ENCODE measurements at places on chromosomes 7 and 10.

DNA sequence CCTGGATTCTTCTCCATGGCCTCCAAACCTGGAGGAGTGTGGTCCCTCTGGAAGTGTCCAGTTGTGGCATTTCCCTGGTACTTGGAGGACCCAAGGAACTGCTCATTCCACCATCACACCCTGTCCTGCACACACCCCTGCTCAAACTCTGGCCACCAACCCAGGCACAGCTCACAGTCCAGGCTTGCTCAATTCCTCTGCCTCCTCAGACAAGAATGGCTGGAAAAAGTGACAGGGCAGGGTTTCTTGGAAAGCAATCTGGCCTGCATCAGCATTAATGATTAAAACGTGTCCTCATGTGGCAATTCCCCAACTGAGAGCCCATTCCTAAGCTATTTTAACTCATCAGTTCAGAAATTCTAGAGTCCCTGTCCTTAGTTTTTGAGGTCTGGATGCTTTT lies 17.2 kb upstream of the TPST1 start:
- DNase-seq = no peak

DNA sequence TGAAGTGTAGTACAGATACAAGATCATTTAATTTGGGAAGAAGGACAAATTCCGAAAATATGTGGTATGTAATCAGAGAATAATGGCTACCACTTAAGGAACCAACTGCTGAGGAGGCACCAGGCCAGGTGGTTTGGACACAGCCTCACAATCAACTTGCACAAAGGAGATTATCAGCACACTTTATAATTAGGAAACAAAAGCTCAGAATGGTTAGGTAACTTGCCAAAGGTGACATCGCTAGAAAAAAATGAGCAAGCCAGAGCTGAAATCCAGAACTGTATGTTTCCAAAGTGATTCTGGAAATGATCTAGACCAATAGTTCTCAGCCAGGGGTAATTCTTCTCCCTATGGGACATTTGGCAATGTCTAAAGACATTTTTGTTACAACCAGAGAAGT lies 36.6 kb downstream of the ERCC6 start:
- DNase-seq = no peak

DNA sequence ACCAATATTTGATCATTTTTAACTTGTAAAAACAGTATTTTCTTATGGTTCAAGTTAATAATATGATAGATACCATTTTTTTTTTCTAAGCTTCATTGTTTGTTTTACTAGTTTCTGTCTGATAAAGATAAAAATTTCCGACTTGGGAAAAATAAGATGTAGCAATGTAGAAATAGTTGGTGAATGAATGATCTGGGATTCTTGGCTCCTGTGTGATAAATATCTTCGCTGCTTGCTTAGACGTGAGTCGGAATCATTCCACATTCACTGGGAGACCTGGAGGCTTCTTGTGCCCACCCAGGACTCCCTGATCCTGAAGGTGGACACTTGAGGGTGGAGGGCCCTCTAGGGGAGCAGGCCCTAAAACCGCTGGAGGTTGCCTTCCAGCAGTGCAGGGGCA lies 47.9 kb downstream of the EXOC4 start:
- DNase-seq = no peak

DNA sequence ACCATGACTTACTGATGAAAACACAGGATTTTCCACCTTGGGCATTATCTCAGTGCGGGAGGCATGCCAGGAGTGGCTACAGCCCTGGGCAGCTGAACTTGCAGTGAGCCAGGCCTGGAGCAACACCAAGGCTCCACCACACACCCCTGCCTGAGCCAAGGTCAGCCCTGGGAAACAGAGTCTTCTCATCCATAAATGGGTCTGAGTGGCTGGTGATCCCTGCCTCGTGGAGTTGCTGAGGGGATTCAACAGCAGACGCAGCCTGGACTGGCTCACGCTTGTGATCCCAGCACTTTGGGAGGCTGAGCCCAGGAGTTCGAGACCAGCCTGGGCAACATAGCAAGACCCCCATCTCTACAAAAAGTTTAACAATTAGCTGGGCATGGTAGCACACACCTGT lies 32.2 kb downstream of the SPOCK2 start:
- no peak for DNase-seq

DNA sequence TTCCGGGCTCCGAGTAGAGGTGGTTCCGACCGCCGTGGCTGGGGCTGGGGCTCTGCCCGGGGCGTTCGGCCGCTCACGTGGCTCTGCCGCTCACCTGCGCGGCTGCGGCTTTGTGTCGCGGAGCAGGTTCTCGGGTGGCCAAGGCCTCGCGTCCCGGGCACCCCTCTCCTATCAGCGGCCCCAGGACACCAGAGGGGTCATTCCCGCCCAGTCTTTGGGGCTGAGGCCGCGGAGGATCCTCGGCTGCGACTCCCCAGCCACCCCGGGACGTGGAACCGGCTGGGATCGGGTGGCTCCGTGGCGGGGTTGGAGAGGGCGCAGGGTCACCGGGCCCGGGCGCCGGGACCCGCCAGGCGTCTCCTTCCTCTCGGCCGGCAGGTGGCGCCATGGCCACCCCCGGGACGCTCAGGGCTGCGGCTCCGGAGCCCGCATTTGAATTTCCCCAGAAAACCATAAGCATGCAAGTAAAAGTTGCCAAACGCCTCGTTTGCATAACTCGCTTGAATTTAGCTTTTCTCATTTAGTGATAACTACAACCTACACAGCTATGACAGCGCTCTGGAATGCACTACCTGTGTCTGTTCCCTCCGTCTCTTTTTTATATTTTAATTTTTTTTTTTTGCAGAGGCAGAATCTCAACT lies 1.2 kb downstream of the COL26A1 start:
- no peak for DNase-seq

DNA sequence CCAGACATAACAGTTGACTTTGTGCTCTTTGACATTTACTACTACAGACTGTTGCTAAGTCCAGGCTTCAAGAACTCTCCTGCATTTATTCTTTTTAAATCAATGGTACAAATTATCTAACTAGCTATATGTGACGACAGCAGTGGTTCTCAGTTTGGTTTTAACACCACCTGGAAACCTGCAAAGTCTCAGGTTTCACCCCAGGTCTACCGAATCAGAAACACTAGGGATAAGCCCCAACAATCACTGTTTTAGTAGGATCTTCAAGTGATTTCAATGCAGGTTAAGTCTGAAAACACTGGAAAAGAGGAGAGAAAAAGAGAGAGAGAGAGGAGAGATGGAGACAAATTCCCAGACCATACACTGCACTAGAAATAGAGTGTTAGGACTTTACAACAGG lies 519.0 kb downstream of the PCDH15 start:
- DNase-seq = no peak

- no peak for DNase-seq
Measured at GRCh38 chr10:124044143-124044862, 49.1 kb downstream of the CHST15 start.

GRCh38 chr10:20298417-20298816 lies 482.2 kb downstream of the PLXDC2 start:
- DNase-seq = no peak

GRCh38 chr10:117500456-117500855 lies 42.1 kb upstream of the EMX2 start:
- no peak for DNase-seq

GRCh38 chr10:119428789-119429188 lies 113.7 kb downstream of the RGS10 start:
- DNase-seq = no peak

GRCh38 chr10:60148266-60148840 lies 241.3 kb downstream of the ANK3 start:
- peak; percentile 65 for DNase-seq

DNA sequence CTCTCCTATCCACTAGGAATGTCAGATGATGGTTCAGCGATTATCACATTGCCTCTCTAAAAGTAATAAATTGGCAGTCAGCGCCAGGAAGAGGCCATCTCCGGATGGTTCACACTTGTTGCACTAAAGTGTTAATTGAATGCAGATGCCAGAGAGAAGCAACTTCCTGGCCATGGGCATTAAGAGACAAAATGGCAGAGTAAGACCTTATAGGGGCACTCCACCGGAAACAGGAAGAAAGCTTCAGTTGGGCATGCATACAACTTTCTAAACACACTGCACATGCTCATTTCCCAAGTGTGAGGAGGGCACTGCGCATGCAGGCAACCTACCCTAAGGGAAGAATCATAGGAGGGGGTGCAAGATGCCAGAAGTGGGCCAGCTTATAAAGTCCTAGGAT lies 71.7 kb upstream of the AUTS2 start:
- DNase-seq = no peak

DNA sequence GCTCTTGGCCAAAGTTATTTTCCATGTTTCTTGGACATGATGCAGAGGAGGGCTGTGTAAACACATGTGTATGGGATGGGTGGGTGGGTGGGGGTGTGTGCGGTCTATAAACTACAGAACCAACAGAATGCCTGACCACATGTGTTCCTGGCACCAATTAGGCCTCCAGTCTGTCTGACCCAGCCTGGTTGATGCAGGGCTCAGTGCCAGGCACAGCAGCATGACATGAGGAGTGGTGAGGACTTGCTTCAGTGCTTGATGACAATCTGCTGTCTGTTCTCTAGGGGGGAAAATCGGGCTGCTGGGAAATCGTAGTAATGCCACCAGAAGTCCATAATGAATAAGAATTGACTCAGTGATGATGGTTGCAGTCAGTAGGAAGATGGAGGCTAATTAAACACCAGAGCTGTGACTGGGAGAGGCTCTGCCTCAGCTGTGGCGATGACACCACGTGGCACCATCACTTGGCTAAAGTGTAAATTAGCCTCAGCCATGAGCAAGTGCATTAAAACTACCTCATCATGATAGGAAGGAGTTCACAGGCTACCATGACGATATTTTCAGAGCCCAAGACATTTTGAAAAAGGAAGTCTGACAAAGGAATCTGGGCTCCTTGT lies 260.1 kb upstream of the PODXL start:
- no peak for DNase-seq

DNA sequence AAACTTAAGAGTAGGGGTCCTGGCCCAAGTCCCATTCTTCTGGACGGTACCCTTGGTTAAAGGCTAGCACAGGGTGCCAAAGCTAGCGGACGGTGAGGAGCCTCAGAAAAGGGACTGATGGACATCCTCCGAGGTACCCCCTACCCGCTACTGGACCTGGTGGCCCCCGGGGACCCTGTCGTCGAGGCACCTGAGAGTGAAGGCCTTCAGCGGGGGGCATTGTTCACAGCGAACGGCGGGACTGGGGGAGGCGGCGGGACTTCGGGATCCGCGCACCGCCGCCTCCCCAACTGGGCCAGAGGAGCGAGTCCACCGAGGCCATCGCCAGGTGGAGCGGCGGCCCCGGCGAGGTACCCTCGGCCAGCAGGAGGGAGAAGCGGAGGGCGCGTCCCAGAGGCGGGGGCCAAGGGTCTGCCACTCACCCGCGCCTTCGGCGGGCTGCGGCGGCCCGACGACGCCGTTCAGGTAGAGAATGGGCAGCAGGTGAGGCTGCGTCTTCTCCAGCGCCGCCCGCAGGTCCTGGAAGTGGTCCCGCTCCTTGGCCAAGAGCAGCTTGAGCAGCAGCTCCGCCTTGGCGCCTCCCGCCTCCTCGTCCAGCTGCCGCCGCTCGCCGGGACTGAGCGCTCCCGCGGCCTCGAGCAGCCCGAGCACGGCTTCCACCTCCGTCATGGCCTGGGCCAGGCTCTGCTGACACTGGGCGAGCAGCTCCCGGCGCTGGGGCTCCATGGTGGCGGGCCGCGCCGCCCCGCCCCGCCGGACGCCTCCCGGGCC lies 575 bp downstream of the DLG5 start:
- no peak for DNase-seq

GRCh38 chr7:8228766-8229674 lies 32.9 kb downstream of the ICA1 start:
- DNase-seq = no peak

- DNase-seq = peak; percentile 10
Measured at GRCh38 chr10:120336911-120337540, 120.0 kb upstream of the PLPP4 start.

GRCh38 chr10:75477680-75478079 lies 46.3 kb downstream of the LRMDA start:
- DNase-seq = no peak

- no peak for DNase-seq
Measured at GRCh38 chr7:149875396-149875795, 1.6 kb downstream of the ATP6V0E2 start.

- DNase-seq = no peak
Measured at GRCh38 chr7:96321658-96322372, at the start of gene SLC25A13. Gene SLC25A13, minus strand, starts transcription at chr7:96322098. Its CDS starts 142 bp downstream, at chr7:96321956.

GRCh38 chr7:106947244-106947728 lies 82.2 kb downstream of the PIK3CG start:
- DNase-seq = peak; percentile 43

DNA sequence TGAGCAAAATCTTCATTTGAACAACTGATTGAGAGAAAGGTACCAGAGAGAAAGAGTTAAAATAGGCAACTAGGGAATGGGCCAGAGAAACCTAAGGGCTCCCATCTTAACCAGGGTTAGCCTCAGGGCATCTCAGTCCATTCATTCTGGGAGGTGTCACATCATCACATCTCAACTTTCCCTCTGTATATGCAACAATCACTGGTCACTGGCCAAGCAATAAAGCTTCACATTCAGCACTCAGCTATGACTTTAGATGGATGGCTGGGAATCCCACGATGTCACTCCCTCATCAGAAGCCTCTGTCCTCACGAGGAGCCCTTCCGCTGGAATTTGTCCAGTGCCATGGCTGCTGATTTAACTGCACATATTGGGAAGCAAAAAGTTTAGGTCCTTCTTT lies 172.1 kb upstream of the MGMT start:
- no peak for DNase-seq

- peak; percentile 17 for DNase-seq
Measured at GRCh38 chr10:59337201-59337652, 25.1 kb downstream of the FAM13C start.

GRCh38 chr10:58950618-58951017 lies 225.8 kb upstream of the PHYHIPL start:
- DNase-seq = no peak

- peak; percentile 75 for DNase-seq
Measured at GRCh38 chr10:30182191-30183054, 123.0 kb upstream of the JCAD start.

- no peak for DNase-seq
Measured at GRCh38 chr10:87882555-87883294, 19.3 kb downstream of the PTEN start.

DNA sequence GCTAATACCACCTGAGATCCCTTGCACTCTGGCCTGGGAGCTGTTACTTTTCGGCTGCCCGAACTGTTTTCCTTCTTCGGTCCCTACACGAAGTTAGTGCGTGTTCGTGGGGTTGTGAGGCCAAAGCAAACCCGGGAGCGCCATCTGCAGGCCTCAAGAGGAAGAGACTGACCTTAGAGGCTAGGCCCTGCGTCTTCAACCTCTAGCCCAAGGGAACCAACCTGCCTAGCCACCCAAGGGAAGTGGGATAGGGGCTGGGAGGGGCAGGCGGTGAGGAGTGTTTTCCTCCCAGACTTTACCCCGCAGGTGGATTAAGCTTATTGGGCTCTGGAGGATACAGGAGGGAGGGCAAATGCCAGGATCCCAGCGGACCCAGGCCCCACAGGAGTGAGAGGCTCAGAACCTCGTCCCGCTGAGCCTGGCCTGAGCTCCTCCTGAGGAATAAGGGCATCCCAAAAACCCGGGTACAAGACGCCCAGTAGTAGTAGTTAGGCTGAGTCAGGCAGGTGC lies 1.7 kb upstream of the PAX2 start:
- peak; percentile 5 for DNase-seq

GRCh38 chr10:106278383-106278782 lies 886.1 kb downstream of the SORCS1 start:
- peak; percentile 2 for DNase-seq

GRCh38 chr10:120521880-120522279 lies 64.9 kb downstream of the PLPP4 start:
- DNase-seq = no peak

- no peak for DNase-seq
Measured at GRCh38 chr7:148687555-148687954, 11.1 kb upstream of the CUL1 start.

Data from non-pigmented ciliary epithelial cell (primary cell).